ENCODE measurements at places on chromosomes 11 and 22.
A peak's percentile ranks its signal among the peaks of the same experiment; 100 is the strongest.

DNA sequence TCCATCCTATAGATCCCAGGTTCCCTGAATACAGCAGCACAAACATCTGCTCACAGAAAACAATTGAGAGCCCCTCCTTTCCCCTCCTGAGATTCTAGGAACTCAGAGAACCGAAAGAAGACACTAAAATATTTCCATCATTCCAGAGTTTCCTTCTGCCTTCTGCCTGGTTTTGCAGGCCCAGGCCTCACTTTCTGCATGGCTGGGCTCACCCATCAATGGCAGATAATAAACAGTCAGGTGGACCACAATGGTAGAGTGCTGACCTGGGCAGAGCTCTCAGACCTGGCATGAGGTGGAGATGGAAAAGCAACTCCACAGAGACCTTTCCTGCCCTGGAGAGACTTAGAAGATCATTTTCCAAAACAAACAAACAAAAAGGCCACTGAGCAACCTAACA, 389.1 kb downstream of the NXPE2 start:
- DNase-seq = no peak

GRCh38 chr11:3121931-3122774, 43.0 kb downstream of the OSBPL5 start:
- no peak for DNase-seq

DNA sequence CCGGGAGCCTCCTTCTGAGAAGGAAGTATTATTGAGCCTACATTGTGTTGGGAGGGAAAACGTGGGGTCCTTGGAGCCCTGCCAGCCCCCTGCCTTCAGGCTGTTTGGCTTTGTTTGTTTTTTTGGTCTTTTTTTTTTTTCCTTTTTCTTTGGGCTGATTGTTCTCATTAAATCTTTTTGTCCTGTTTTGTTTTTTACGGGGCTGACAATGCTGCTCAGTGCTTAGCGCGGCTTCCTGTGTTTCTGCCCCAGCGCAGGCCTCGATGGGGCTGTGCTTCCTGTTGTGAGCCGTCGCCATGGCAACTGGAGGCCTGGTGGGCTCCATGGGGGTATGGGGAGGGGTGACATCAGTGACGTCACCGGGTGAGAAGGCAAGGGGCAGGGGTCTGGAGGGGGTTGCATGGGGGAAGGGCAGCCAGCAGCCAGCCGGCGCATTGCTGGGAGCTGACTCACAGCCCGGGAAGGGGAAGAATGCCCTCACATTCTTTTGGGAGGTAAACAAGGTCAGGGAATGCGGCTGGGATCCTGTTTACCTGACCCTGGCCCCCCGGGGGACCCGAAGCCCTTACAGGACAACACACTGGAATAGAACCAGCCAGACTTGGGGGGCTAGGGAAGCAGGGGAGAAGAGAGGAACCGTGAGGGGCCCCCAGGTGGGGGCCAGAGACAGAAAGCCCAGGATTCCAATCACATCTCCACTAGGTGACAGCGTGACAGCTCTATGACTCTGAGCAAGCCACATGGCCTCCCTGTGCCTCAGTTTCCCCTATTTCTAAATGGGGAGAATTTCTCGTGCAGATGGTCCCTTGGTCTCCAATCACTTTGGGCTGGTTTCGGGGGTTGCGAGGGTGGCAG, 22.2 kb upstream of the CBX7 start:
- peak; percentile 83 for DNase-seq

DNA sequence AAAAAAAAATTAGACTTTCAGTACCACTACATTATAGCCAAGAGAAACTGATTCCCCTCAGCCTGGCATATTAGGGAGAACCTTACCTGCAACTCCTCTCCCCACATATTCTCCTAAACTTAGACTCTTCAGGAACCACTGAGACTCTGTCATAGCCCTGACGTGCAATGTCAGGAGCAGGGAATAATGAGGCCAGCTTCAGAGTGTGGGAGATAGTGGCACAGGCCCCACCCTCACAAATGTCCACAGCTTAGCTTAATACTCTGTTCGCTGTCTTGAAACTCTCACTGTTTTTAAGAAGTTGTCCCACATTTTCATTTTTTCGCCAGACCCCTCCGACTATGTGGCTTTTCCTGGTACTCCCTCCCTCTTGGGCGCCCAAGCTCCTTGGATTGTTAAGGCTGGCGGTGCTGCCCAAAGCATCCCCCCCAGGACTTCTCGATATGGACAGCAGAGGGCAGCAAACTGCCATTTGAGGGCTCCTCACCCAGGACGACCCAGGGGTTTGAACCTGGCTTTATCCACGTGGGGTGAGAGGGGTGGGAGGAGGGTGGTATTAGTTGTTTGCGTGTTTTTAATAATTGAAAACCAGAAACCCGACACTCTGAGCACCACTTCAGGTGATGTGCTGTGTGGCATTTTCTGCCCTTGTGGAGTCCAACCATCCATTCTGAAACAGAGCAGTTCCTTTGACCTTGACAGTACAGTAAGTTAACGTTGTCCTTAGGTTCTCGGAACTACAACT, 45.2 kb upstream of the RASSF10 start:
- DNase-seq = peak; percentile 45

DNA sequence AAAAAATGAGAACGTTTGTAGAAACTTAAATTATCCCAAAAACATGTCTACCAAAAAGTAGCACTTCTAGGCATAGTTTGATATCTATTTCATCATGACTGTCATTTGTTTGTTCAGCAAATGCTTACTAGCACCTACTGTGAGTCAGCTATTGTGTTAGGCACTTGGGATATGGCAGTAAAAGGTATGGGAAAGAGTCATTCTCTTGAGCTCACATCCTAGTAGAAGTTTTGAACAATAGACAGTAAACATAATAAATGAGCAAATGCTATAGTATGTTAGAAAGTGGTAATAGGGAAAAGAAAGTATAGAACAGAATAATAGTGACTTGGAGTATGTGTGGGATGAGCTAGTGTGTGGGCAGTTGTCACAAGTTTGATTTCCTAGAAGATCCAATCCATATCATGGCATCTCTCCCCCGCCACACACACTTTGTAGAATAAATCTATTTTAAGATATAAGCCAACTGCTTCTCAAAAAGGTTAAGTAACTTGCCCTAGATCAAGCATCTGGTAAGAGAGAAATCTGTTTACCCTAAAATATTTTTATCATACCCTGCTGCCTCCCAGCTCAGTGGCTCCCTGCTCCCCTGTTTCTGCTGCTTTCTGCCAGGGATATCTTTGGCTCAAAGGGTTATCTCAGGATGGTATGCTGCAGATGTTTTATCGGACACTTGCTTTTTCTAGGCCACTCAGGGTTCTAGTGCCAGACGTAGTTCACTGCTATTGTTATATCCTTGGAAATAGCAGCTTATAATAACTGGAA, 129.7 kb downstream of the NCAM1 start:
- no peak for DNase-seq

All from CD4-positive, alpha-beta T cell (primary cell).